ENCODE measurements at places on chromosomes 11 and 22. TPM values are rescaled to one million over a fixed set of nuclear protein-coding genes. Genes with fewer than 3 reads are reported as not detected.

CXCR5 gene
- 0.27 TPM for total RNA-seq

LMF2 gene
- 120 TPM for total RNA-seq

DENND6B gene
- total RNA-seq, result 8.1 TPM

CASP5 gene
- total RNA-seq, result not detected

MMP8 gene
- not detected for total RNA-seq

BRSK2 gene
- 1.8 TPM for total RNA-seq

SCN2B gene
- 0.24 TPM for total RNA-seq

TBX1 gene
- 20.8 TPM for total RNA-seq

GRCh38 chr22:34395370-34395769, 475.1 kb upstream of the LARGE1 start:
- no peak for DNase-seq
- no peak overlapping the region for H3K4me3 ChIP-seq
- H3K4me1 ChIP-seq, result no peaks in the 10 kb centered on the region

- H3K36me3 ChIP-seq, result peaks cover 2% of the 10 kb centered on the region
- peaks cover 11% of the 10 kb centered on the region for H3K4me1 ChIP-seq
- no peak overlapping the region for H3K4me3 ChIP-seq
- no peak overlapping the region for H3K27ac ChIP-seq
- H3K27me3 ChIP-seq, result no peaks in the 10 kb centered on the region
Observed at GRCh38 chr22:19811811-19812771, 42.6 kb downstream of the GNB1L start.

- H3K27ac ChIP-seq, result no peak overlapping the region
- no peak overlapping the region for H3K4me3 ChIP-seq
- DNase-seq, result no peak
- H3K27me3 ChIP-seq, result peaks cover 27% of the 10 kb centered on the region
- no peaks in the 10 kb centered on the region for H3K4me1 ChIP-seq
Observed at GRCh38 chr11:129590753-129591475, 215.3 kb downstream of the BARX2 start.

DNA sequence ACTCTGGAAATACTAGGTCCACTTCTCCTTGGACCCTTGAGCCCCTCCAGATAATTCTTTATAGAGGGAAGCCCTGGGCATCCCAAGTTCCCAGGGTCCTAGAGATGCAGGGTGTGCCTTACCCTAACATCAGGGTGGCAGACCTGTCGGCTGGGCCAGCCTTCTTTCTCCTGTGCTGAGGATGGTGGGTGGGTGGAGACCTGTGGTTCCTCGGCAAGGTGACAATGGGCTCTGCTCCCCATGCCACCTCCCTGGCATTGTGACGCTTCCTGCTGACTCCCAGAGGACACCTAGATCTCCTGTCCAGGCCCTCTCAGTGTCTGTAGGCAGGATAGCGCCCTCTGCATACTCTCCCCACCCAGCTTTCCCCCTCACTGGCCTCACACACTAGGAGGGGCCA, 3.8 kb upstream of the DERL3 start:
- no peaks in the 10 kb centered on the region for H3K27me3 ChIP-seq
- no peak overlapping the region for H3K4me3 ChIP-seq
- peaks cover 3% of the 10 kb centered on the region for H3K36me3 ChIP-seq

GRCh38 chr11:75453916-75454655, 21.1 kb upstream of the KLHL35 start:
- peaks cover 9% of the 10 kb centered on the region for H3K4me1 ChIP-seq
- no peak overlapping the region for H3K4me3 ChIP-seq
- H3K27me3 ChIP-seq, result no peaks in the 10 kb centered on the region
- no peak for DNase-seq
- no peak overlapping the region for H3K27ac ChIP-seq
- peaks cover 3% of the 10 kb centered on the region for H3K36me3 ChIP-seq

DNA sequence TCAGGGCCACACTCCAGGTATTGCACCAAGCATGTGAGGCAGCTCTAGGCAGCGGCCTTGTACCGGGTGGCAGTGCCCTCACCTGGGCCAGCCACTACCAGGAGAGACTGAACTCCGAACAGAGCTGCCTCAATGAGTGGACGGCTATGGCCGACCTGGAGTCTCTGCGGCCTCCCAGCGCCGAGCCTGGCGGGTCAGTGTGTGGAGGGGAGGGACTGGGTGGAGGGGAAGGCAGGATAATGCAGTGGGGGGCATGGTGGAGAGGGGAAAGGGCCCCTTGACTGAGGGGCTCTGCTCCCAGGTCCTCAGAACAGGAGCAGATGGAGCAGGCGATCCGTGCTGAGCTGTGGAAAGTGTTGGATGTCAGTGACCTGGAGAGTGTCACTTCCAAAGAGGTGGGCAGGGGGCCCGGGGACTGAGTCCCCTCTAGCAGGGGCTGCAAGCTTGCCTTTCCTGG, 4.2 kb downstream of the SSH3 start:
- peak; percentile 88 for DNase-seq
- no peaks in the 10 kb centered on the region for H3K27me3 ChIP-seq
- peaks cover 4% of the 10 kb centered on the region for H3K36me3 ChIP-seq

GRCh38 chr11:76588455-76589325, 81.9 kb downstream of the LRRC32 start:
- DNase-seq, result no peak
- H3K27ac ChIP-seq, result peak overlapping the region; percentile 87
- H3K27me3 ChIP-seq, result no peaks in the 10 kb centered on the region
- H3K4me1 ChIP-seq, result peaks cover 20% of the 10 kb centered on the region
- no peaks in the 10 kb centered on the region for H3K36me3 ChIP-seq

DNA sequence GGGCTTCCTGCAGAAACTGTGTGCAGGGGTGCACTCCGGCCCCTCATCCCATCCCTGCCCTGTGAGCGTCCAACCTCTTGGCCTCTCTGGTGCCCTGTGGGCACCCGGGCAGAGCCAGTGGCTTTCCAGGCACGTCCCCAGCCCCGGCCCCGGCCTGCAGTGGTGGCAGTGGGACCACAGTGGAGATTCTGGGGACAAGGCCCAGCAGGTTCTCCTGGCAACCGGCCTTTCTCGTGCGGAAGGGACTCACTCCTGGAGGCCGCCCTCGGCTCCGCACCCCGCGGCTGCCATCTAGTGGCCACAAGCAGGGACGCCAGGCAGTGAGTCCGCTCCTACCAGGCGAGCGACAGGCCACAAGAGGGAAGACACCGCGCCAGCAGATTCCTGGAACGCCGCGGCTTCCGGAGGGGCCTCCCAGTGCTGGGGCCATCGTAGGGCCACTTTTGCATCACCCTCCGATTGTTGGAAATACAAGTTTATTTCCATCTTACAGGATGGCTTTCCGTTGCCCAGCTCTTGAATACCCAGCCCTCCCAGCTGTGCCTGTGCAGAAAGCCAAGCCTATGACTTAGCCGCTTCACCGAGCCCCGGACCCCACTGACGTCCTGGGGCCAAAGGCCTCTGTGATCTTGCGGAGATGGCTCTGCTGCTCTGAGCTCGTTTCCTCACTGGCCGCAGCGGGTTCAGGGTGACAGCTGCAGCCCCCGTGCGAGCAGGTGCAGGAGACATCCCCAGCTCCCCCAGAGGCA, 357.3 kb downstream of the CTTN start:
- DNase-seq, result peak; percentile 82
- peaks cover 5% of the 10 kb centered on the region for H3K36me3 ChIP-seq
- peaks cover 7% of the 10 kb centered on the region for H3K27me3 ChIP-seq
- no peak overlapping the region for H3K27ac ChIP-seq

- no peak overlapping the region for H3K4me3 ChIP-seq
- no peak overlapping the region for H3K27ac ChIP-seq
- H3K36me3 ChIP-seq, result no peaks in the 10 kb centered on the region
- H3K27me3 ChIP-seq, result no peaks in the 10 kb centered on the region
- H3K4me1 ChIP-seq, result peaks cover 31% of the 10 kb centered on the region
Observed at GRCh38 chr22:46590334-46590733, 29.9 kb upstream of the GRAMD4 start.

DNA sequence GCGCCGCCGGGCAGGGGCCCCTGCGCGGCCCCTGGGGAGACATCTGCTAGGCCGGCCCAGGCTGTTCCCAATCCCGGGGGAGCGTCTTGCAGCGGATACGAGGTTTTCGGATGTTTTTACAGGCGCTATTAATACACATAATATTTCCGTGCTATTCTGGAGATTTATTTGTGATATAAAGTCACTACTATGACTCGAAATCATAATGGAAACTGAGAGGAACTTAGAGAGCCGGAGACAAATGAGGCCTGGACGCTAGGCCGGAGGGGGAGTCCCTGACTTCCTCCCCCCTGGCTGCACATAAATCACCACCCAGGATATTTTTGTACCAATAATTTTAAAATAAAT, 91.7 kb upstream of the ANO1 start:
- H3K4me3 ChIP-seq, result no peak overlapping the region
- H3K4me1 ChIP-seq, result peaks cover 21% of the 10 kb centered on the region
- peaks cover 71% of the 10 kb centered on the region for H3K27me3 ChIP-seq
- no peak overlapping the region for H3K27ac ChIP-seq

DNA sequence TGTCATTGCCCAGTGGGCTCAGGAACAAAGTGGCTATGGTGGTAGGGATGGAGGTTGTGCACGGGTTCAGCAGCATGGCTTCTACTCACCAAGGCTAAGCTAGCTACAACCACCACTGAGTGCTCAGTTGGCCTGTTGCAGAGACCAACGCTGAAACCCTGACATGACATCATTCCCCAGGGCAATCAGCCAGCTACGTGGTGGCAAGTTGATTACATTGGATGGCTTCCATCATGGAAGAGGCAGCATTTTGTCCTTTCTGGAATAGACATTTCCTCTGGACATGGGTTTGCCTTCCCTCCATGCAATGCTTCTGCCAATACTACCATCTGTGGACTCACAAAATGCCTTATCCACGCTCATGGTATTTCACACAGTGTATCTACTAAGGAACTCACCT, 634.3 kb downstream of the OPCML start:
- no peaks in the 10 kb centered on the region for H3K36me3 ChIP-seq
- no peak overlapping the region for H3K4me3 ChIP-seq
- no peaks in the 10 kb centered on the region for H3K27me3 ChIP-seq
- peaks cover 22% of the 10 kb centered on the region for H3K4me1 ChIP-seq

- H3K4me3 ChIP-seq, result no peak overlapping the region
- no peaks in the 10 kb centered on the region for H3K36me3 ChIP-seq
- H3K4me1 ChIP-seq, result peaks cover 72% of the 10 kb centered on the region
- peak overlapping the region; percentile 99 for H3K27ac ChIP-seq
- no peak for DNase-seq
- no peaks in the 10 kb centered on the region for H3K27me3 ChIP-seq
Observed at GRCh38 chr22:50302041-50302541, 5.4 kb downstream of the PLXNB2 start.

- peaks cover 28% of the 10 kb centered on the region for H3K4me1 ChIP-seq
- H3K27ac ChIP-seq, result no peak overlapping the region
- DNase-seq, result no peak
Observed at GRCh38 chr22:37457093-37457893, 28.9 kb downstream of the MFNG start.

DNA sequence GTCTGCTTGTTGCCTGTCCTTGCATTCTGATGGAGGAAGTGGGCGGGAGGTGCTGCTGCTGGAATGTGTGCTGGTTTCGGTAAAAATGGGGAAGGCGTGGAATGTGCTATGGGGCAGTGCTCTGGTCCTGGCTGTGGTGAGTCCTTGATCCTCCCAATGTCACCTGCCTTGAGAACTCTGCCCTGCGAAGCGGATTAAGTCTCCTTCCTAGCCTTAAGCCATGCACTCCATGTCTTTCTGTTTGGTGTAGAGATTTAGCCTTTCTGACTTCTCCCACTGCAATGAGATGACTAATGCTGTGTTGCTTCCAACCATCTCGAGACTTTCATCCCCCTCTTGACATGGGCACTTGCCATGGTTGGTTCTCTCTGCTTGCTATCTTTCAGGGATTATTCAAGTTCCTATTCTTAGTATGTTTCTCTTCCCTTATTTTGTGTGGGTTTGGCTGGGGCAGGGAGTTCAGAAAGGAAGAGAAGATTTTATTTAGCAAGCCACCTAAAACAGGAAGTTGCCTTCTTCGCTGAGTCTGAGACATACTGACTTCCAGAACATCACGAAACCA, 687.9 kb downstream of the NTM start:
- peaks cover 47% of the 10 kb centered on the region for H3K4me1 ChIP-seq
- H3K27me3 ChIP-seq, result no peaks in the 10 kb centered on the region
- no peak for DNase-seq

- no peak overlapping the region for H3K4me3 ChIP-seq
- H3K4me1 ChIP-seq, result peaks cover 3% of the 10 kb centered on the region
- H3K27me3 ChIP-seq, result peaks cover 6% of the 10 kb centered on the region
- no peak overlapping the region for H3K27ac ChIP-seq
- H3K36me3 ChIP-seq, result no peaks in the 10 kb centered on the region
Observed at GRCh38 chr11:64018310-64018709, 17.4 kb upstream of the FLRT1 start.

DNA sequence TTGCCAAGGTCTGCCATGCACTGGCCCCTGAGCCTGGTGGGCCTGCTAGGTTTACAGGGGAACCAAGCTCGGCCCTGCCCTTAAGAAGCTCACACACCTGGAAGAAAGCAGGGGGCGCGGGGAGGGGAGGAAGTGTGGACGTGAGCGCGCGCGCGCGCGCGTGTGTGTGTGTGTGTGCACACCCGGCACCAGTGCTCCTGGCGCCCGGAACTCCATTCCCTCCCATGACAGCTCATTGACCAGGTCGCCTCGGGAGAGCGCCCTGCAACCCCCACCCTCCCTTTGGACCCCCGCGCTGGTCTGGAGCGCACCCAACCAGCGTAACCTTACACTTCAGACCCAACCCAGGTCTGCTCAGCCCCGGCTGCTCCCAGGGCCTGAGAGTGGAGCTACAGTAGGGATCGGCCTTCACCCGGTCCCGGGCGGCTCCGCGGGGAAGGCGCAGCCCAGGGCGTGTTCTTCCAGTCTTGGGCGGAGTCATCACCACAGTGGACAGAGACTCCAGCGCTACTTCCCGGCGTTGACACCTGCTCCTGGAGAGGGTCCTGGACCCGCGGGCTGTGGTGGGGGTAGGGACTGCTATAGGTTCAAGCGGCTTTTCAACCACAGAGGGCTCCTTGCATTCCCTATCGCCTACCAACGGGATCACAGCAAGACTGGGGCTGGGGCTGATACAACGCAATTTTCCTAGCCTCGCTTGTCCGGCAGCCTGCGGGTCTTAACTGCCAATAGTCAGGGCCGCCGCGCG, 1.5 kb downstream of the GALNT18 start:
- peaks cover 1% of the 10 kb centered on the region for H3K36me3 ChIP-seq
- no peak for DNase-seq
- H3K4me3 ChIP-seq, result peak overlapping the region; percentile 91
- no peak overlapping the region for H3K27ac ChIP-seq

- DNase-seq, result peak; percentile 83
- H3K27ac ChIP-seq, result no peak overlapping the region
- no peak overlapping the region for H3K4me3 ChIP-seq
- no peaks in the 10 kb centered on the region for H3K36me3 ChIP-seq
- H3K27me3 ChIP-seq, result no peaks in the 10 kb centered on the region
Observed at GRCh38 chr11:4181782-4182721, 87.5 kb downstream of the RRM1 start.
